Hippocampal formation (tissue), 2 donors: ENCODE measurements at places on chromosomes 12 and 14.

DNA sequence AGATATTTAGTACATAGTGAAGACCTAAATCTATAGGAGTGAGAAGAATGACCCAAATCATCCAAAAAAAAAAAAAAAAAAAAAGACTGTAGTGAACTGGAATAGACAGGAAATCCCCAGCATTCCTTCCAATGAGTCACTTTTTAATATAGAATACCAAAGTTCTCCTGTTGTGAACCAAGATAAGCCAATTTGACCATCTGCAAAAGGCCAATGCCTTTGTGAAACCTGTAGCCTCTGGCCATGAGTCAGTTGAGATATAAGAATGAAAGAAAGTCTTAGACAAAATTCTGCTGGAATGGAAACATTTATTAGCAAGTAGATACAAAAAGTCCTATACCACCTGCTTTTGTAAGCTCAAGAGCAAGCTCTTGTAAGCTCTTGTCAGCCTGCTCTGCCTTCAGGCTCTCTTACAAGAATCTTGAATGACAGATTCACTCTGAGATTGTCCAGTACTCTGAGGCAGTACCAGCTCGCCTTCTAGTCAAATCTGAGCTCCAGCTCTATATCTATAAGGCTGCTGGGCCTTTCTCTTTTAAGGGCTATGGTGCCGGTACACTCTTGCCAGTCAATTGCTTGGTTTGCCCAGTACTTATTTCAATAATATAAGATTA lies 243.0 kb upstream of the TMTC1 start:
- no peak for DNase-seq

GRCh38 chr12:18153826-18154225 lies 63.8 kb upstream of the RERGL start:
- no peak for DNase-seq

GRCh38 chr14:99481745-99482099 lies 513 bp downstream of the CCNK start:
- DNase-seq = no peak

DNA sequence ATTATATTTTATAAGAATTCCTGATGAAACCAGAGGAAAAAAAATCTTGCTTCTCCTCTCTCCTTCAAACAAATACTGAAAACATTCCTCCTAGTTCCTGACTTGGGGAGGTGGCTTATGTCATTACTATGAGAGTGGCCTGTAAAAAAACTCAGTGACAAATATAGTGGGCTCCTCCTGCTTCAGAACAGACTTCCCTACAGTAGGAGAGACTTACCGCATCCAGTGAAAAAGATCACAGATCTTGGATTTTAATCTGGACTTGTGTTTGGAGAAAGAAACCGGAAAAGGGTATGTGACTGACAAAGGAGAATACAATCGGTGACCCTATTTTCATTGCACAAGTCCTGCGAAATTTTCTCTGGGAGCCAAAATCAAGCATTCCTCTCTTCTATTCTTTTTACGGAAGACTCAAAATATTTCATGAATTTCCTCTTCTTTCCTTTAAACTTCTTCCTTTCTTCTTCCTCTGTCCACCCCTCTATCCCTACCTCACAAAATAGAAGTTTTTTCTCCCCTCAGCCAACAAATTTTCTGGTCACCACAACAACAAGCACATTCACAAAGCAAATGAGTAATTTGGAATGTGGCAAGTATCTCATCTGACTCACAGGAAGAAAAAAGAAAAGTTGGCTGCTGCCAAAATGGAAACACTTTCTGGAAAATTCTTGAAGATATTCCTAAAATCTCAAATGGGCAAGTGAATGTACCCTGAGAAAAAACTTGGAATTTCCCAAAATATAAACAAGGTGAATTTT lies 185.1 kb upstream of the CDKN3 start:
- DNase-seq = no peak

- DNase-seq = no peak
Measured at GRCh38 chr14:45145214-45145613, 9.5 kb downstream of the FANCM start.

DNA sequence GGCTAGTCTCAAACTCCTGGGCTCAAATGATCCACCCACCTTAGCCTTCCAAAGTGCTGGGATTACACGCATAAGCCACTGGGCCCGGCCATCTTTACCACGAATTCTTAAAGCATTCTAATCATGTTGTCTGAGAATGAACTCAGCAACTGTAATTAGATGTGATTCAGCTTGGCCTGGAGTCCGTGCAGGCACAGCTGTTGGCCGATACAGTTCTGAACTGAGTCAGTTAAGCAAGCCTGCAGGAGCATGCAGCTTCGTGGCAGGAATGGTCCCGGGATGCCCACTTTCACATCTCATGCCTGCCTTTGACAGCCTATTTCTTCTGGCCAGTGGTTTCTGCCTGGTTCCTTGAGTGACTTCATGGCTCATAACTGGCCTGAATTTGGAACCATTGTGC lies 194.1 kb downstream of the ANO6 start:
- no peak for DNase-seq

- no peak for DNase-seq
Measured at GRCh38 chr14:51182131-51182565, 57.9 kb upstream of the TMX1 start.

DNA sequence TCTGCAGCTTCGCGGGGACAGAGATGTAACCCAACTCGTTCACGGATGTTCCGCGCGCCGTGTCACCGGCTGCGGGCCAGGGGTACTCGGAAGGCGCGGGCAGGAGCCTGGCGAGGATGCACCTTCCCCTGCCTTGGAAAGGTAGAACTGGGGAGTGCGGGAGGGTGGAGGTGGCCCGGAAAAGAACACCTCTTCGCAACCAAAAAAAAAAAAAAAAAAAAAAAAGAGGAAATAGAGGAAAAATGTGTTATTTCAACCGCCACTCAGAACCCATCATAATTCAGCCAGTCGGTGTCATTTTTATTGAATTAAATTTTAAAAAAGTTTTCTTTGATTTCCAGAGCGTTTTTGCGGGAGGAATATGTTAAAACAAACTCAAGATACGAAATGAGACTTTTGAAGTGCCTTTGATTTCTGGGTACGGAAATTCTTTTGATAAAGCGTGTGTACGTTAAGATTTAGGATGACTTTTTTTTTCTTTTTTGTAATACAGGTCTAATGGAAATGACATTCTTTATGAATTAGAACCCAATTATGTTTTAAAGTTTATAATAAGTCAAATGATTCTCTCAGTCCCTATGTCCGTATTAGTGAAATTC lies 8.9 kb downstream of the CDKN1B start:
- no peak for DNase-seq

GRCh38 chr12:58069268-58069963 lies 128.0 kb downstream of the ATP23 start:
- DNase-seq = no peak

- DNase-seq = no peak
Measured at GRCh38 chr12:102474438-102475064, 5.8 kb downstream of the IGF1 start.
